Bladder microvascular endothelial cell (primary cell): ENCODE measurements at places on chromosomes 1 and 21. TPM values are rescaled to one million over a fixed set of nuclear protein-coding genes. Genes with fewer than 3 reads are reported as not detected.

NID1 gene
- total RNA-seq, result 87.4 and 261 TPM in 2 replicates

LRRC38 gene
- 1.4 TPM in 1 of 2 replicates, not detected in the other for total RNA-seq

IL20 gene
- total RNA-seq, result not detected in 2 replicates

TMEM82 gene
- not detected in 2 replicates for total RNA-seq

PIGP gene
- total RNA-seq, result 1.8 and 4.7 TPM in 2 replicates

THEM5 gene
- not detected in 2 replicates for total RNA-seq

CR1L gene
- total RNA-seq, result not detected in 2 replicates

TEX38 gene
- total RNA-seq, result not detected in 2 replicates

HSF2BP gene
- 0.32 and 0.76 TPM in 2 replicates for total RNA-seq

ERICH3 gene
- not detected in 2 replicates for total RNA-seq
